ENCODE measurements at places on chromosomes 2 and 18.
A peak's percentile ranks its signal among the peaks of the same experiment; 100 is the strongest.

DNA sequence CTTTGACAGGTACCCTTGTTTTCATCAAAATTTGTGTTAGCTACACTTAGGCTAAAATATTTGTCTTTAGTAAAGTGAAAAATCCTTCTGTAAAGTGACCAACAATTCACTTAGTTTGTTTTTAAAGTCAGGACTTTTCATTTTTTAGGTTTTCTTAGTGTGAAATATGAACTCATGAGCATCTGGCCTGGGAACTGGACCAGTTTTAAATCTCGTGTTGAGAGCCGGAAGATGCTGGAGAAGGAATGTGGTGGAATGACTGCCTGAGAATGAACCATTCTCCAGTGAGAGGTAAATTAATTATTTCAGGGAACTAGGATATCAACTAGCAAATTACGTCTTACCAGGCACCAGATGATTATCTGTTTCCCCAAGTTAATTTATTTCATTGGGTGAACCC lies 305.7 kb downstream of the AGPS start:
- DNase-seq, result no peak

GRCh38 chr2:100192300-100192699 lies 49.9 kb upstream of the AFF3 start:
- no peak for DNase-seq

- DNase-seq, result no peak
These were observed 6.4 kb downstream of the LGALSL start for GRCh38 chr2:64460330-64460729.

DNA sequence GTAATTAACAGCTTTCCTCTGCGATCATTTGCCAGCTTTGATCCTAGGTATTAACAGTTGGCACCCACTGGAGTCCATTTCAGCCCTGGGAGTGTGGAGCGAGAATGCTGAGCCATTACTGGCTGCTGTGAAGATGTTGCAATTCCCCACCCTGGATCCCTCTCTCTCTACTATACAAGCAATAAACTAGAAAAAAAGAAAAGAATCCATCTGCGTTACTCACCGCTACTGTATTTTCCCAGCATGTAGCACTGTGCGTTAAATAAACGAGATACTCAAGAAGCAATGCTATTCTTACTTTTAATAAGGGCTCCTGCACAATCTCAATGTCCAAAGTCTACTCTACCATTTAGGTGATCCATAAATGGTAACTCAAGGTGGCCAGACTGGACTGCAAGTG lies 8.5 kb downstream of the RTTN start:
- no peak for DNase-seq

DNA sequence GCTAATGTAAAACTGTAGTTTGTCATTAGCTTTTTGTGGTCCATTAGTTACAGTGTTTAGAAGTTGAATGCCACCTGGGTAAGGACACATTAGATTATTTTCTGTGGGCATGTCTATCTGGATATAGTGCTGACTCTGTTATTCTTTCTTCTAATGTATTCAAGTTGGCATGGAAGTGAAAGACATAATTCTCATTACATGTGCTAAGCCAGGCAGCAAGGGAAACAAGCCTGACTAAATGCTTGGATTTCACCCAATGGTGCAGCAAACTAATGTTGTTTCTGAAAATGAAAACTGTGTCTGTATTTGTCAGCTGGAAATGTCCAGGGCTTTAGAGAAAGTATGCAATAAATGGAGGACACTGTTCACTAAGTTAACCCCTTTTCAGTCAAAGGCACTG lies 100.7 kb downstream of the NUP35 start:
- DNase-seq, result no peak

DNA sequence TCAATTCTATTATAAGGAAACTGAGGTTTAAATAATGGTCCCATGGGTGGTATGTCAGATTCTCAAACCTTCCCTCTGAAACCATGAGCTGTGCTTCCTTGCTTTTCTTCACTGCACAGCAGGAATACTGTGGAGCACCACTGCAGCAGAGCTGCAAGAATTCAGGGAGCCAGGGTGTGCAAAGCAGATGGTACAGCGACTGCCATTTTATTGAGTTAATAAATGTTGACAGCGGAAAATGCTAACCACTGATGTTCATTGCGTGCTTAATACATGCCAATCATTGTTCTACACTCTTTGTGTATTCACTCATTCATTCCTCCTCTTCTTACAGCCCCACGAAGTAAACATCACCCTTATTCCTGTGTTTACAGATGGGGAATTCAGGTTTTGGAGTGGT lies 152.2 kb upstream of the THSD7B start:
- no peak for DNase-seq

DNA sequence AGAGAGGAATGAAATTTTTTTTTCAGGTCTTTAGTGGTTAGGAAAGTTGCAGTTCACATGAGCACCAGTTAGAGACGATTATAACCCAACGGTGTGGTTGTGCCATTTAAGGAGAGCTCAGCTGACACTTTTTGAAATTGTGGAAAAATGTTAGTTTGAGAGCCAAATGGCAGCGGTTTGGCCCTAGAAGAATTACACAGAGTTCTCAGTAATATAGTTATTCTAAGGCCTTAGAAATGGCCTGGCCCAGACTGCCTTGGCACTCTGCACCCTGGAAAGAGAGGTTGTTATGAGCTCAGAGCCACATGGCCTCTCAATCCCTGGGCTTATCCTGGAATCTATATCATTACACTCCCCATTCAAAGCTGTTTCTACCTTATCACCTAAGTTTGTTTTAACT lies 117.4 kb downstream of the RHBDD1 start:
- DNase-seq, result no peak

GRCh38 chr2:178949584-178949983 lies 100.4 kb downstream of the CCDC141 start:
- no peak for DNase-seq

- no peak for DNase-seq
These were observed 59.7 kb upstream of the ZC3H15 start for GRCh38 chr2:186426153-186427016.

DNA sequence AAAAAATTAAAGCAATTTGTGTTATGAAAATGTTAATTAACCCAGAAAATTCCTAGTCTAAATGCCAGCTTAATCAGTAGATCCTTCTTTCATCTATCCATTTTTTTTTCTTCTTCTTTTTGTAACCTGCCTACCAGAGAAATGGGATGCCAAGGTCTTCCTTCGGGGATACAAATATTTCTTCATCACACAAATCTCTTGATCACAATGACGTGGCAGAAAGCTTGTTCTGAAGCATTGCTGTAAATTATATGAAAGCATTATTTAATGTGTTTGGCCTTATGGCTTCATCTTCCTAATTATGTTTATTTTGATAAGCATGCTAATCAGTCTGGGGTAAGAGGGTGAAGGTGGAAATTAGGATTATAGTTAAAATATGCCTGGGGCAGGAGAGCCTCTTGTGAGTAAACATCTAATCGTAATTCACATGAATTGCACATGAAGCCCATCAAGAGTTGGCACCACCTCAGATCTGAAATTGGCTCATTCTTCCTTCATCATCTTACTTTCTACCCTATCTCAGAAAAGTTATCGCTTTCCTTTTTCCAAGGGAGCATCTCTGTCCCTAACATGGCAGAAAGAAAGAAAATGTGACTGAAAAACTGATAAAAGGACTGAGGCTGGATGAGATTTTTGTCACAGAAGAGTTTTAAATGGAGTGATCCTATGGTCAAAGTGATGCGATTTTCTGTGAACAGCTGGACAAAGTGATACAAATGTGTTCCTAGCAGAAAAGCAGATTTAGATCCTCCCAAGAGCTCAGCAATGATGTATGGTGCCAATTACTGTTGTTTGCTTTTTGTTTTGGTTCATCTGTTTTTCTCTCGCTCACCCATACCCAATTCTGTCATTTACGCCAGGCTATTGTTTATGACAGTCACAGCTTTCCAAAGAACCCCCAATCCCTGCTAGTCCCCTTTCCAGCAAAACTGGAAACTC lies 76.9 kb upstream of the PMAIP1 start:
- no peak for DNase-seq

DNA sequence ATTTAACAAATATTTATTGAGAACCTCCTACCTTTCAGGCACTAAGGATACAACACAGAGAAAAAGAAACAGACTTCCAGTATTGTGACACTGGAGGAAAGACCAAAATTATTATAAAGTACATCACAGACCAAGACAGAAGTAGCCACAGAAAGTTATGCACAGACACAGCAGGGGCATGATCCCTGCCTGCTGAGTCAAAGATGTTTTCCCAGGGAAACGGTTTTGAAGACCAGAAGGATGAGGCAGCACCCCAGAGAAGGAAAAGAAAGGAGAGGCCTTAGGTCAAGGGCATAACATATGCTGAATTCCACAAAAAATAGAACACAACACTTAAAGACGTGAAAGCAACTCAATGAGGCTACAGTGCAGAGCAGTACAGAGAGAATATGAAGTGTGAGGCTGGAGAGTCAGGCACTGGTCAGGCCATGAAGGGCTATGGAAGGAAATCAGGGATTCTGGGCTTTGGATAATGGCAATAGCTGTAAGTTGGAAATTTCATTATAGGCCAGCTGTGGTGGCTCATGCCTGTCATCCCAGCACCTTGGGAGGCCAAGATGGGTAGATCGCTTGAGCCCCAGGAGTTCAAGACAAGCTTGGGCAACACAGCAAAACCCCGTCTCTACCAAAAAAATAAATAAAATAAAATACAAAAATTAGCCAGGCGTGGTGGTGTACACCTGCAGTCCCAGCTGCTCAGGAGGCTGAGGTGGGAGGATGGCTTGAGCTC lies 8.2 kb downstream of the ADAM17 start:
- no peak for DNase-seq

- DNase-seq, result no peak
These were observed 995 bp downstream of the MBD5 start for GRCh38 chr2:148021886-148022285.

DNA sequence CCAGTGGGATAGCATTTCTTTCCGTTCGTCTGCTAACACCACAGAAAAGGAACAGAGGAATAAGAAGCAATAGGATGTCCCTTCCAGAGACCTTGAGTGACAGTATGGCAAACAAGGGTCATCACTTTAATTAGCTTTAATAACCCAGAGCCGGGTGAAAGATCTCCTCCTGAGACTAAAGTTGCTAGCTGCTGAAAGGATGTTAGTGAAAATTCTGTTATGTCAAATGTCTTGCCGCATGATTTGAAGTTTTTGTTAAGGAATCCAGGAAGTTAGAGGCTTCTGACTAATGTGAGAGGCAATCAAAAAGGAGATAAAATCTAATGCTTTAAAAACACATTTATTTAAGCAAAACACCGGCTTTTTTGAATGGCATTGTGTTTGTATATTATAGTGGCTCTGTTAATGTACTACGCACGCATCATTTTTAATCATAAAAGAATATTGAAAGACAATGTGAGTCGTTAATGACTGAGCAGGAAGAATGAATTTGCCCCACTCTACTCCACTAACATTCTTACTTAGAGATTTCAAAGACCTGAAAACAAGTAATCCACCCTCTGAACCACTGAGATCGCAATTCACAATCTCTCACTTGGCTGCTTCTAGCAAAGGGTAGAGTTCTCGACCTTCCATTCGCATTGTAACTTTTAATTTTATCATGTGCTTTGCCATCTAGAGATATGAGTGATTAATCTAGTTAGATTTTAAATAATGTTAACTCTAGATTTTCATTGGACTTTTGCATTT lies 536.6 kb downstream of the LRRTM4 start:
- DNase-seq, result no peak

GRCh38 chr2:71507476-71507875 lies 54.1 kb downstream of the DYSF start:
- DNase-seq, result no peak

- no peak for DNase-seq
These were observed 233.7 kb downstream of the DSEL start for GRCh38 chr18:67282796-67283195.

DNA sequence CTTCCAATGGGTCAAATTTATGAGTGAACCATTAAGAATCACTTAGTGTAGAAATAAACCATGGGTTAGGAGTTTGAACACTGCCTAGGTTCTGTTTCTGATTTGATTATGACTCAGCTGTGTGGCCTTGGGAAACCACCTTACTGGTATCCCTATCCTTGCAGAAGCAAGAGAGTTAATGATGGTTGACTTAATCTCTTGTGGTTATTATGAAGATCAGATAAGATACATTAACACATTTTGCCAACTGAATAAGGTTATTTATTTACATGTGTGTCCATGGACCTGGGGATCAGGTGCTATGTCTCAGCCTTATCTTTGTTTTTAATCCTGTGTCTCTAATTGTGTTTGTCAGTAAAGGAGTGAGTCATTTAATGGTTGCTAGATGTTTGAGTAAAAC lies 5.4 kb upstream of the KCNJ13 start:
- peak; percentile 18 for DNase-seq

DNA sequence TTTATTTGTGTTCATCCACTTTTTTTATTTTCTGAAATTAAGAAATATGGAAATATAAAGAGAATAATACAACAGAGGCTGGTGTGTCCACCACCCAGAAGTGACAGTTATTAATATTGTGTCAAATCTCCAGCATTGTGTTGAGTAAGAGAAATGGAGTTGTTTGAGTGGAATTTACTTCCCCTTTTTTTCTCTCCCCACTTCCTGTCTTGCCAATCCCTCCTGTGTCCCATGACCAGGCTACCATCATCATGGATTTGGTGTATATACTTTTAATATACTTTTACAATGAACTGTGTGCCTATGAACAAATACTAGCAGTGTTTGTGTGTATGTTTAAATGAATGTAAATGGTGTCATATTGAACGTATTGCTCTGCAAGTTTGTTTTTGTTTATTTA lies 276.9 kb upstream of the SKOR2 start:
- DNase-seq, result no peak

DNA sequence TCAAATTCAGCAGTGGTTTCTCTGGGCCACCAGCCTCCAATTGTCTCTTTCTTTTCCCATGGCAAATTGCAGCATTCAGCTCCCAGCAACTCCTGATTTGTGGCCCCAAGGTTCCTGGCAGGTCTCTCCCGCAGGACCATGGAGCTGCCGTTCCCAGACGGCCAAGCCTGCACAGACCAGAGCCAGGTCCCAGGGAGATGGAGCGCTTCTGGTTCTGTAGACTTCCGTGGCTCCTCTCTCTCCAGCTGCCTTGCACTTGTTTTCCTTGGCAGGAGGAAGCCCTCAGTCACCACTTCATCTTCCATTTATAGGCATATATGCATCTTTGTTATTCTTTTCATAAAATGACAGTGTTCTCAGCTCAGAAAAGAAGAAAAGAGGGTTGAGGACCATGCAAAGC lies 21.7 kb downstream of the TNP1 start:
- DNase-seq, result no peak

DNA sequence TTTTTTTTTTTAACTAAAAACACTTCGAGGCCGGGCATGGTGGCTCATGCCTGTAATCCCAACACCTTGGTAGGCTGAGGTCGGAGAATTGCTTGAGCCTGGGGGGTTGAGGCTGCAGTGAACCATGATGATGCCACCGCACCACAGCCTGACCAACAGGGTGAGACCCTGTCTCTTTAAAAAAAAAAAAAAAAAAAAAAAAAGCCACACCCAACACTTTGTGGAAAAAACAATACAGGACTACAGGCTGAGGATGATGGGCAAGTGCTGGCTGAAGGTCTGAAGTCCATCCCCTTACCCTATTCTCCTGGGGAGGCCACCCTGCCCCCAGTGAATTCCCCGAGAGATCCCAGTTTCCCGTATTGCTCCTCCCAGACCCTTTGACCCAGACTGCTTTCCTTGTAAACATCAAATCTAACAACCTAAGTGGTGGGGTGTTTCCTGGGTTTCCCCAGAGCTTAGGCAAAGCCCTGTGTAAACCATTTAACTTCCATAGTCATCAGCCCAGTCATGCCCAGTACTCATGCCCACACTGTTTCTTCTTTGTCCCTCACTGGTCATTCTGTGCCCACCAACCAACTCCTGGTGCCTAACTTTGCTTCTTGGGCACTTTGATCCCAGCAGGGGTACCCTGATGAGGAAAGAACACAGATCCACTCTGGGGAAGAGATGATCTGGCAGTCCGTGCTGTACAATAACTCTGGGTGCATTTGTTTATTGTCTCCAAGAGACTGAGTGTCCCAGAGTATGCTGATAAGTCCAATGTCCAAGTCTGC lies 5.8 kb upstream of the TMEM37 start:
- no peak for DNase-seq

- no peak for DNase-seq
These were observed 66.6 kb downstream of the TWSG1 start for GRCh38 chr18:9401176-9401575.
